Ammon's horn (tissue), 1 donor: ENCODE measurements at places on chromosomes 3 and 15.
A peak's percentile ranks its signal among the peaks of the same experiment; 100 is the strongest.

DNA sequence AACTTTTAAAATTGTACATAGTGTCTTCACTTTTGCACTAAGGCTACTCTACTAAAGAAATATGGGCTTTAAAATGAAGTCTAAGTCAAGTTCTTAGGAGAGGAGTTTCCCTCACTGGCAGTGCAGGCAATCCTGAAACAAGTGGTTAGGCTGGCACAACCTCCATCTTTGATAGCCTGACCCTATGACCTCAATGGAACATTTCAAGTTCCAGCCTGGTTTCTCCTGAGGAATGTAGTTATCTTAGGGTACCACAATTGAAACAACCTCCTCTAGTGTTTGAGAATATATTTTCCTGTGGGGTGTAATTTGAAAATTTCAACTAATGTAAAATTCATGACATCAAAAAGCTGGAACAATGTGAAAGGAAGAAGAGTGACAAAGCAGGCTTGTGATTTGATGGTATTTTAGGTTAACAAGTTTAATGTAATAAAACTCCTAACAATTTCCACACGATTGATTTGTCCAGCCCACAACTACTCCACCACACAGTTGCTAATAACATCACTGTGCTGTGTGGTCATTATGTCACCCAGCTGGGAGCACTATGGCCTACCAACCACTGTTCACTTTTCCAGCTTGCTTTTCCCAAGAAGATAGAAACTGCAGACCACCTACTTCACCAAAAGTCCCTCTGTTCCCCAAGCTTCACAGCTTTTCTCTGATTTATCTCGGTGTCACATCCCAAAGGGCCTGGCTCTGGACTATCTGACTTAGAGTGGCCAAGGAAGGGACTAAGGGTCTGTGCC is 1.8 kb downstream of the WWTR1 start:
- no peak for DNase-seq

DNA sequence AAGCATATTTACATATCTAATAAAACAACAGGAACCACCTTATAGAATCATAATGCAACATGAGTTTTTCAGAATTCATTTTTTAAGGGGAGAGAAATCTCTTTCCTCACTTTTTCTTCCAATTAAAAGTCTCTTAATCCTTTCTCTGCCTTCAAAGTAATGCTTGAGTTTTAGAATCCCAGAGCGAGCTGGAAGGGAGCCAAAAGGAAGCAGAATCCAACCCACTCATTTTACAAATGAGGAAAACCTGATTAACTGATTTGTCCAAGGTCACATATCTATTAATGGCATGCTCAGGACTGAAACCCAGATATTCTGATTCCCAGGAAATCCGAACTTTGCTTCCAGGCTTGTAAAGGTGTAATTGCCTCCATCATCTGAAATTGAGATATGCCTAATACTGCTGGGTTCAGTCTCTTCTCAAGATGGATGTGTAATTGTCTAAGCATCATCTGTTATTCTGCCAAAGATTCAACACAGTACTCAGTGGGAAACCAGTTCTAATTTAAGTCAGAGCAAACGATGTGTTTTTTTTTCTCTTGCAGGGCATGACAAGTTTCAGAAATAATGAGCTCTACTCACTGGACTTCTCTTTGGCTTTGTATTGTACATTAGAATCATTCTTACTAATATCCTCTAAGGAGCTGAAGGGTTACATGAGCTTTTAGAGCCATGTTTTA is 481.4 kb upstream of the CFAP20DC start:
- no peak for DNase-seq

- no peak for DNase-seq
Observed at GRCh38 chr3:24714436-24714835, 219.8 kb upstream of the THRB start.

- no peak for DNase-seq
Observed at GRCh38 chr15:98530570-98530969, 117.8 kb upstream of the IGF1R start.

- peak; percentile 23 for DNase-seq
Observed at GRCh38 chr3:10883478-10884234, 67.6 kb downstream of the SLC6A11 start.
